CD4-positive, CD25-positive, alpha-beta regulatory T cell (primary cell): ENCODE measurements at places on chromosomes 4 and X. TPM values are rescaled to one million over a fixed set of nuclear protein-coding genes. Genes with fewer than 3 reads are reported as not detected.
A peak's percentile ranks its signal among the peaks of the same experiment; 100 is the strongest.

DNA sequence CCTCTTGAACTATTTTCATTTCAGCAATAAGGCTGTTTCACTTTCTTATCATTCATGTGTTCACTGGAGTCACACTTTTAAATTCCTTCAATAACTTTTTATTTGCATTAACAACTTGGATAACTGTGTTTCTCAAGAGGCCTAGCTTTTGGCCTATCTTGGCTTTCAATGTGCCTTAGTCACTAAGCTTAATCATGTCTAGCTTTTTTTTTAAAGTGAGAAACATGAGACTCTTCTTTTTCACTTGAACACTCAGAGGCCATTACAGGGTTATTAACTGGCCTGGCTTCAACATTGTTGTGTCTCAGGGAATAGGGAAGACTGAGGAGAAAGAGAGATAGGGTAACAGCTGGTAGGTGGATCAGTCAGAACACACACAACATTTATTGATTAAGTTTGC is 64.0 kb upstream of the VCX2 start:
- H3K36me3 ChIP-seq = no peaks in the 10 kb centered on the region
- no peak overlapping the region for H3K4me3 ChIP-seq
- no peak for DNase-seq
- H3K27me3 ChIP-seq = no peaks in the 10 kb centered on the region

DNA sequence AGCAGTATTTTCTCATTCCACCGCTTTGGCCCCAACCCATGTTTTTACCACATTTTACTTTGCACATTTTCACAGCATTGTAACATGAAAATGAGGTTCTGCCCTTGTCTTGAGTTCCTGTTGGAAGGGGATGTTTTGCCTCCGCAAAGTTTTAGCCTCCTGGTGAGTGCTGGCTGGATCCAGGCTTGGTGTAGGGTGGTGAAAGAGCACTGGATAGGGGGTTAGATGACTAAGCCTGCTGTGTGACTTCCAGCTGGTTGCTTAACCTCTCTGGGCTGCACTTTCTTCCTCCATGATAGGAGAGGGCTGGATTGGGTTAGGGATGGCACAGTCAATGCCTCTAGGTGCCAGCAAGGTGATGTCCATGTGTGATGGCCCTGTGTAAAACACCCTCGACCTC is 28.9 kb downstream of the CYTL1 start:
- H3K27me3 ChIP-seq = no peaks in the 10 kb centered on the region
- H3K4me1 ChIP-seq = no peaks in the 10 kb centered on the region
- no peak overlapping the region for H3K4me3 ChIP-seq

GRCh38 chr4:95833711-95834194 is 6.1 kb upstream of the PDHA2 start:
- H3K4me1 ChIP-seq = no peaks in the 10 kb centered on the region
- no peak overlapping the region for H3K27ac ChIP-seq
- H3K27me3 ChIP-seq = no peaks in the 10 kb centered on the region
- H3K4me3 ChIP-seq = no peak overlapping the region
- DNase-seq = no peak

- H3K4me3 ChIP-seq = no peak overlapping the region
- no peaks in the 10 kb centered on the region for H3K27me3 ChIP-seq
- H3K36me3 ChIP-seq = no peaks in the 10 kb centered on the region
- no peak for DNase-seq
Measured at GRCh38 chrX:54995621-54996020, 1.6 kb upstream of the PFKFB1 start.

DNA sequence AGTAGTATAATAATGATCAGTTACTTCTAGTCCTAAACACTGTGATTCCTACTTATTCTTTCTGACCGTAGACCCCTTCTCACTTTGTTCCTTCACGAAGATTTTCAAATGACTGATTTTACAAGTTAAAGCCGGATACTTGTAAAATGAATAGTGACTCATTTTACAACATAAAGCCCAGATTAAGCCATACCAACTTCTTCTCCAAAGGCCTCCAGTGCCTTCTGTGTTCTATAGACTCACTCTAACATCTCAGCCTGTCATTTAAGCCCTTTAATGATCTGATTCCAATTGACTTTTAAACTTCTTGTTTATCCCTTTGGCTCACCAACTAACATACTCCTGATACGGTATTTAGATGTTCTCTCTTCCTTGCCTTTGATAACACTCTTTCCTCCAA is 480.0 kb upstream of the HS3ST1 start:
- no peak overlapping the region for H3K4me3 ChIP-seq
- DNase-seq = no peak
- H3K27me3 ChIP-seq = no peaks in the 10 kb centered on the region

DNA sequence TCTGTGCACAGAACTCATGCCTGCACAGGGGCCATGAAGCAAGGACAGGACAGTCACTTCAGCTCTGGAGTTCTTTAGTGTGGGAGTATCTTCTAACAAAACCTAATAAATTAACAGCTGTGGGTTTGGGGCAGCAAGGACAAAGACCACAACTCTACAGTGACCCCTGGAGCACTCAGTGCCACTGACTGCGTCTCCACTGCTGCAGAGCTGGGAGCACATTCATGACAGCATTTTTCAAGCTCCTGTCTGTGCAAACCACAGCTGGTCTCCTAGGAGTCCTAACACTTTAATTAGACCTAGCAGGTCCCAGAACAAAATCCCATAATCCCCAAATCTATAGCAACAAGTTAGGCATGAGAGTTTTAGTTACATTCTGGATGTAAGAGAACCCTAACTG is 76.5 kb downstream of the RTL9 start:
- no peak overlapping the region for H3K27ac ChIP-seq
- H3K36me3 ChIP-seq = no peaks in the 10 kb centered on the region
- no peak for DNase-seq
- H3K4me3 ChIP-seq = no peak overlapping the region

- H3K27ac ChIP-seq = no peak overlapping the region
- no peaks in the 10 kb centered on the region for H3K4me1 ChIP-seq
- DNase-seq = no peak
- H3K4me3 ChIP-seq = no peak overlapping the region
- no peaks in the 10 kb centered on the region for H3K27me3 ChIP-seq
Measured at GRCh38 chrX:31070057-31070468, 1.8 kb downstream of the FTHL17 start.

ABCD1 gene
- total RNA-seq = 7.5 TPM

STK32B gene
- total RNA-seq = not detected

CHST7 gene
- 19.5 TPM for total RNA-seq

- peak; percentile 37 for DNase-seq
- peak overlapping the region; percentile 32 for H3K4me3 ChIP-seq
- H3K36me3 ChIP-seq = peaks cover 8% of the 10 kb centered on the region
- peak overlapping the region; percentile 44 for H3K27ac ChIP-seq
- H3K4me1 ChIP-seq = peaks cover 9% of the 10 kb centered on the region
- H3K27me3 ChIP-seq = no peaks in the 10 kb centered on the region
Measured at GRCh38 chr4:39446842-39447573, 11.7 kb downstream of the RPL9 start.

SAGE1 gene
- total RNA-seq = not detected

GRCh38 chrX:71099736-71100135 is 4.1 kb downstream of the FOXO4 start:
- no peak overlapping the region for H3K27ac ChIP-seq
- H3K4me1 ChIP-seq = peaks cover 66% of the 10 kb centered on the region
- no peaks in the 10 kb centered on the region for H3K36me3 ChIP-seq
- H3K27me3 ChIP-seq = no peaks in the 10 kb centered on the region

DNA sequence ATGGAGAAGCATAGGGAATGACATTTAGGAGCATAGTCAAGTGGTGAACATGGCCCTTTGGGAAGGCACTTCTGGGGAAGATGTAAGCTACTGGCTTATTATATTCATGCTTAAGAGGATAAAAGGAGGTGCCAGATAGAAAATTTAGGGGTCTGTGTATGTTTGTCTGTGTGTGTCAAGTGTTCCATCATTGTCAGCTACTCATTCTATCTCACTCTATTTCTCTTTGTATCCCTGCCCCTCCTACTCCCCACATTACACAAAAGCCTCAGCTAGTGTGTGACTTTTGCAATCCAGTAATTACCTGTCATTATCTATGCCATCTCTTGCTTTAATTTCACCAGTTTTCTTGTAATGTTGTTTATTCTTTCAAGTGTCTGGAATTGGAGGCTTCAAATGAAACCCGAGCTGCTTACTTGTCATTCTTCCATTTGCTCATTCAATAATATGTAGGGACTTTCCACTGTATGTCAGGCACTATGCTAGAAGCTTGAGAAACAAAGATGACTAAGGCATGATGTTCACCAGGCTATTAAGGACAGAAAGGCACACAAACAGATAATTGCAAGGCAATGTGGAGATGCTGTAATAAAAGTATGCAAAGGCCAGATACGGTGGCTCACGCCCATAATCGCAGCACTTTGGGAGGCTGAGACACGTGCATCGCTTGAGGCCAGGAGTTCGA is 229.8 kb upstream of the TEX13C start:
- H3K36me3 ChIP-seq = no peaks in the 10 kb centered on the region
- no peak for DNase-seq
- H3K4me3 ChIP-seq = no peak overlapping the region
- H3K27me3 ChIP-seq = no peaks in the 10 kb centered on the region
- H3K4me1 ChIP-seq = no peaks in the 10 kb centered on the region

- H3K36me3 ChIP-seq = no peaks in the 10 kb centered on the region
- no peak for DNase-seq
- H3K27me3 ChIP-seq = no peaks in the 10 kb centered on the region
Measured at GRCh38 chr4:114642173-114642780, 43.7 kb downstream of the UGT8 start.

DNA sequence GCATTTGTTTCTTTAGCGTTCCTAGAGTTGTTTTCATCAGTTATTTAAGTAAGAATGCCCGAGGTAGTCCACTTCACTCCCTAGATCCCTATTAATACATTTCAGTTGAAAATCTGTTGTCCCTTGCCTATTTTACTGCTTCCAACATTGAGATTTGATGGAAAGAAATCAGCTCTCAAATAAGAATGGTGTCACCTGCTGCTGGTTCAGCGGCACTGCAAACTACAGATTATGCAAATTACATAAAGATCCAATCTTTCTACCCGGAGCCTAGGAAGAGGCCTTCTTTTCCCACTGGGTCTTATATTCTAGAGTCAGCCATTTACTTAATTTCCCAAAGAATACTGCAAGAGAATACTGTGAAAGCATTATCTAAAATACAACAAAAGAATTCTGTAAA is 597.6 kb upstream of the MAGEB2 start:
- no peaks in the 10 kb centered on the region for H3K36me3 ChIP-seq
- H3K27ac ChIP-seq = no peak overlapping the region
- no peak overlapping the region for H3K4me3 ChIP-seq
- H3K27me3 ChIP-seq = no peaks in the 10 kb centered on the region

SLC9B1 gene
- 1.7 TPM for total RNA-seq

SPANXA1 gene
- not detected for total RNA-seq

GRCh38 chrX:53312946-53313727 is 31.8 kb upstream of the IQSEC2 start:
- no peaks in the 10 kb centered on the region for H3K27me3 ChIP-seq
- no peaks in the 10 kb centered on the region for H3K36me3 ChIP-seq
- DNase-seq = peak; percentile 33
- H3K27ac ChIP-seq = no peak overlapping the region
- H3K4me3 ChIP-seq = no peak overlapping the region

DNA sequence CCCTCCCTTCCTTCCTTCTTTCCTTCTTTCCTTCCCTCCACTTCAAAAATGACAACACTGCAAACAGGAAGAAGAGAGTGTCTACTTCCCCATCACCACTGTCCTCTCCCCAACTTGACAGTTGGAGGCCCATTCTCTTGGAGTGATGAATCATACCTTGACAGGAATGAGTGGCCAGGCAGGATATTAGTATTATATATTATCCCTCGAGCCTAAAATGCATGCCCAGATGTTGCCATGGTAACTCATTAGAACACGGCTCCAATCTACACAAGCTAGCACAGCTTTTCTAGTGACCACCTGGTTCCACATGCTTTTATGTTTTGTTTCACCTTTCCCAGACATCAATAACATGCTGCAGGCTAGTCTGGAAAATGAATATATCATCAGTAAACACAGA is 71.3 kb upstream of the LHFPL1 start:
- H3K4me3 ChIP-seq = no peak overlapping the region
- H3K36me3 ChIP-seq = no peaks in the 10 kb centered on the region
- H3K27me3 ChIP-seq = no peaks in the 10 kb centered on the region
- no peaks in the 10 kb centered on the region for H3K4me1 ChIP-seq

MAGEB10 gene
- total RNA-seq = not detected

- H3K4me1 ChIP-seq = no peaks in the 10 kb centered on the region
- H3K4me3 ChIP-seq = no peak overlapping the region
- no peaks in the 10 kb centered on the region for H3K27me3 ChIP-seq
- H3K36me3 ChIP-seq = no peaks in the 10 kb centered on the region
- no peak for DNase-seq
- no peak overlapping the region for H3K27ac ChIP-seq
Measured at GRCh38 chr4:177517862-177518261, 75.6 kb upstream of the AGA start.

- no peak overlapping the region for H3K4me3 ChIP-seq
- DNase-seq = no peak
- peaks cover 11% of the 10 kb centered on the region for H3K36me3 ChIP-seq
- no peaks in the 10 kb centered on the region for H3K4me1 ChIP-seq
- no peaks in the 10 kb centered on the region for H3K27me3 ChIP-seq
Measured at GRCh38 chr4:88757067-88757466, 59.4 kb upstream of the NAP1L5 start.

- no peaks in the 10 kb centered on the region for H3K36me3 ChIP-seq
- DNase-seq = no peak
- H3K4me1 ChIP-seq = peaks cover 6% of the 10 kb centered on the region
- no peak overlapping the region for H3K27ac ChIP-seq
- no peaks in the 10 kb centered on the region for H3K27me3 ChIP-seq
Measured at GRCh38 chrX:107747596-107748161, 27.9 kb downstream of the TSC22D3 start.

ADGRG2 gene
- not detected for total RNA-seq

DNA sequence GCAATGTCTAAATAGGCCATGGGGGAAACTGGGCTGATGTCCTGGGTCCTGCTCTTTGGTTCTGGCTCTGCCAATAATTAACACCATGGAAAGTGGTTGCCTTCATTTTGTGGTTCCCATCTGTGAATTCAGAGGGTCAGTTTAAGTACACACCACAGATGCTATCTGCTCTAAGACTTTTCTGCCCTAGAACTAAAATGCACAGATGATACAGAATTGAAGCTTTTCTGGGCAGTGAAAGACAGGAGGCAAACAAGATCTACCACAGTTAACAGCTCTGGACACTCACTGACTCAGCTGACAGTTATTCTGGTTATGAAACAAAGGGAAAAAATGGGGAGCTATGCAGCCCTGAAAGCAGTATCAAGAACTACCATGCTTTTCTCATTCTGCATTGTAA is 37.3 kb downstream of the APBB2 start:
- H3K27ac ChIP-seq = no peak overlapping the region
- no peaks in the 10 kb centered on the region for H3K36me3 ChIP-seq
- H3K27me3 ChIP-seq = peaks cover 3% of the 10 kb centered on the region
- no peaks in the 10 kb centered on the region for H3K4me1 ChIP-seq

FGG gene
- not detected for total RNA-seq
